NCI-H2171 (cell line): ENCODE measurements at places on chromosomes 5 and 9.
A peak's percentile ranks its signal among the peaks of the same experiment; 100 is the strongest.

DNA sequence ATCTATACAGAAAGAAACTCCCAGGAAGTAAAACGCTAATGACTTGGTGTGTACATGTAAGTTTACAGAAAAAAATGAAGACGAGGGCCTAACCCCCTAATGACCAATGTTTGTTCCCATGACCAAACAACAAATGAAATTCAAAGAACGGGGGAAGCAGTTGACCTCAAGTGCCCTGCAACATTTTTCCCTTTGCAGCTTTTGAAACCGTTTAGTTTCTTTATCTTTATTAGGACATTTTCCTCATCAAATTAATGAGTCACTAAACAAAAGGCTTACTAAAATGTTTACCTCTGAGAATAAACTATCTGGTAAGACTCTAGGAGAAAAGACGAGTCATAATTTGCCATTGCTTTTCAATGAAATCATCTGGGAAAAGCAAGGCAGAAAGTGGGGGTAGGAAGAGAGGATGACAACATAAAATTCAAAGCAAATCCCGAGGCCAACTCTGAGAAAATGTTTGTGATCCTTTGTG is 57.4 kb downstream of the LHFPL2 start:
- no peak for DNase-seq

- peak; percentile 46 for DNase-seq
These were observed 724 bp downstream of the PAM start for GRCh38 chr5:102755686-102756371.

- DNase-seq: no peak
These were observed 957 bp upstream of the PRR16 start for GRCh38 chr5:120463006-120463680.

- peak; percentile 71 for DNase-seq
These were observed 30.4 kb downstream of the JADE2 start for GRCh38 chr5:134555890-134556311.

DNA sequence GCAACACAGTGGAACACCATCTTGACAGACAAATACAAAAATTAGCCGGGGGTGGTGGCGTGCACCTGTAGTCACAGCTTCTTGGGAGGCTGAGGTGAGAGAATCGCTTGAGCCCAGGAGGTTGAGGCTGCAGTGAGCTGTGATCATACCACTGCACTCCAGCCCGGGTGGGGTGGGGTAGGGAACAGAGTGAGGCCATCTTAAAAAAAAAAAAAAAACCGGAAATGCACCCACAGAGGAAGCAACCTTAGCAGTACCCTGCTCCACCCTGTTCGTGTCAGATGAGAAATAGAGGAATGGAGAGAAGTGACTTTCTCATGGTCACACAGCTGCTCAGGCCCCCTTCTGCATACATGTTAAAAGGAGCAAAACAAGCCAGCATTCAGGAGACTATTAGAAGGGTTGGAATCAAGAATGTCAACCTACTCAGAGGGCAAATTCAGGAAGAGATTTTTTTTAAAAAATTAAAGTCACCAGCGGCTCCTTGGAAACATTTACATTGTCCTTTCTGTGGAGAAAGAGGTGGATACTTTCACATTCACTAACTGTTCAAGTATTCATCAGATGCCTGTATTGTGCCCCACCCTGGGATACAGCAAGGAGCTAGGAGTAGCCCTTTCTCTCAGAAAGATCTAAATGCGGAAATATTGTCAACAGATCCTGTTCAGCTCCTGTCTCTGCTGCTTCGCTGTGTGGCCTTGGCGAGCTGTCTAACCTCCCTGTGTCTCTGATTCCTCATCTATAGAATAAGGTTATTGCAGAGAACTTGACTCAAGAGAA is 41.0 kb downstream of the CYFIP2 start:
- no peak for DNase-seq

DNA sequence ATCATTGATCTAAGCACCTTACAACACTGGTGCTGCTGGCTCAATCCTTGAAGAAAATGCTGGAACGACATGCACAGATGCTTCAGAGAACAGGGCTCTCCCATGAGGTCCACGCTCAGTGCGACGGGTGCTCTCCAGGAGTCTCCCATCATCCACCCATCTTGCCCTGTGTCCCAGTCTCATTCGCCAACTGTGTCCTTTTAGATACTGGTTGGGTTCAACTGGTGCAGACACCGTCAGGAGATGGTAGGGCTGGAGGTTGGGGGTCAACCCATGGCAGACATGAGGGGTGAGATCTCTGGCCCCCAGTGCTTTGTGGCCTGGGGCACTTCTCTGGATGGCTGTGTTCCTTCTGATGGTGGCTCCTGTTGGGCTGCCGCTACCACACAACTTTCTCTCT is 1.6 kb upstream of the OBP2B start:
- no peak for DNase-seq

DNA sequence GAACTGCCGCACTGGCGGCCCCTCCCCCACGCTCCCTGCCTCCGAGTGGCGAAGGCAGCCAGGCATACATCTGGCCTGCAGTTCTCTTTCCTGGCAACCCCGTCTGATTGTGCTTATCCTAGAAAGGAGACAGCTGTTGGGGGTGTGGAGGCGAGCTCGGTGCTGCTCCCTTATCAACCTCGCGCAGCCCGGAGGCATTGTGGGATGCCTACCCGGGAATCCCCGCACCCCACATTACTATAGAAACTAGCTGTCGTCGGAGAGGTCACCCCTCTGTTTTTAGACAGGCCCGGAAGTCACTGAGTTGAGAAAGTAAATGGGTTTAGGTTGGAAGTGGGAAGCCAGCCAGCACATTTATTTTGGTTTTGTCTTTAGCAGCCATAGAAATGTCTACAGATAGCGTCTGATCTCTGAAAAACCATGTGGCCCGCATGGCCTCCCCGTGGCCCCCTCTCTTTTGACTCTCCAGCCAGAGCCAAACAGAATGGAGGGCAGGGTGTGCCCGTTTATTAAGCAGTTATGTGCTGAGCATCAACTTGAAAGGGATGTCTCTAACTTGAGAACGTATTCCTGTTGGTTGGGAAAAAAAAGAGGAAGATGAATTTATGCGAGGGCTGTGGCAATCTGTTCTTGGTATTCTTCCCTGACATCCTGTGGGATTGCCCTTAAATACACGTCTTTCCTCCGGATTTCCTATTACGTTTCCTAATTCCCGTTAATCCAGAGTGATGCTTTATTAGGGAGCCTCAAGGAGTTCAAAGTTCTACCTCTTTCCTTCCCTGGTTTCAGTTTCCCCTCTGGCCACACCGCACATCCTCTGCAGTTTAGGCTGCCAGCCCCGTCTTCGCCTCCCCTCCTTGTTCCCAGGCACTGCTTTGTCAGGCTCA is 3.9 kb downstream of the STC2 start:
- peak; percentile 79 for DNase-seq

GRCh38 chr5:92460505-92460904 is 1077.4 kb upstream of the ARRDC3 start:
- no peak for DNase-seq
